ENCODE measurements at places on chromosomes 16 and 17. TPM values are rescaled to one million over a fixed set of nuclear protein-coding genes. Genes with fewer than 3 reads are reported as not detected.
A peak's percentile ranks its signal among the peaks of the same experiment; 100 is the strongest.

- peaks cover 20% of the 10 kb centered on the region for H3K4me1 ChIP-seq
- H3K27me3 ChIP-seq: no peaks in the 10 kb centered on the region
- peak; percentile 48 for DNase-seq
- peaks cover 39% of the 10 kb centered on the region for H3K36me3 ChIP-seq
- H3K4me3 ChIP-seq: peak overlapping the region; percentile 88
- peak overlapping the region; percentile 87 for H3K27ac ChIP-seq
Observed at GRCh38 chr16:66750279-66751052, 943 bp downstream of the DYNC1LI2 start.

- peak overlapping the region; percentile 28 for H3K27ac ChIP-seq
- H3K36me3 ChIP-seq: no peaks in the 10 kb centered on the region
- peaks cover 51% of the 10 kb centered on the region for H3K4me1 ChIP-seq
- no peaks in the 10 kb centered on the region for H3K27me3 ChIP-seq
Observed at GRCh38 chr16:17512636-17513220, 42.0 kb upstream of the XYLT1 start.

The ARHGAP44 gene
- 2.9 TPM for total RNA-seq

DNA sequence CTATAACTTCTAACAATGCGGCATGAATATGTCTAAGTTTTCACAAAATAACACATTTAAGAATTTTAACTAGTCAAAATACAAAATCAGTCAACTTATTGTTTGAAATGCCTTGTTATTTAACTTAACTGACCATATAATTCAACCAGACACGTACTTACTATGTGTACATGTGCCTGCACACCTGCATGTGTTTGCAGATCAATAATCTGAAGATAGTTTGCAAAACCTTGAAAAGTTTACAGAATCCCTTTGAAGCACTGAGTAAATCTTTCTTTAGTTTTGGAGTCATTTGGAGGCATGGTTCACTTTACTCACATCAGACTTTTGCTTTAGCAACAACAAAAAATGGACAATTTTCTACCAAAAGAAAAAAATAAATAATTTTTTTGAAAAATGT, 363.8 kb downstream of the PMP22 start:
- H3K27ac ChIP-seq: no peak overlapping the region
- no peaks in the 10 kb centered on the region for H3K36me3 ChIP-seq
- DNase-seq: no peak
- H3K27me3 ChIP-seq: no peaks in the 10 kb centered on the region
- H3K4me3 ChIP-seq: no peak overlapping the region
- peaks cover 17% of the 10 kb centered on the region for H3K4me1 ChIP-seq

The ATPAF2 gene
- total RNA-seq: 19.2 TPM

The SPATA22 gene
- total RNA-seq: 2.2 TPM

DNA sequence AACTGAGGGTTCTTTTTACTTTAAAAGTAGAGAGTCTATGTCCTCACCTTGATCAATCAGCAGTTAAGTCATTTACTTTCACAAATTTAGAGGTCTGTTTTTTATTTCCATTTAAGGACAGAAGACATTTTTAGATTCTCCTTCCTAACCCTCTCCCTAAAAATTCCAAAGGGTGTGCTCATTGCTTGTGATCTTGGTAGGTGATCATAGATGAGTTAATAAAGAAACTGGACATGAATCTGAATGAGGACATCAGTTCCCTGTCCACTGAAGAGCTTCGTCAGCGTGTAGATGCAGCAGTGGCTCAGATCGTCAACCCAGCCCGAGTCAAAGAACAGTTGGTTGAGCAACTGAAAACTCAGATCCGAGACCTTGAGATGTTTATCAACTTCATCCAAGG, 8.8 kb downstream of the RUNDC1 start:
- peak; percentile 41 for DNase-seq
- H3K27ac ChIP-seq: peak overlapping the region; percentile 80
- no peak overlapping the region for H3K4me3 ChIP-seq
- H3K4me1 ChIP-seq: peaks cover 31% of the 10 kb centered on the region
- H3K36me3 ChIP-seq: peaks cover 50% of the 10 kb centered on the region

The ATP2C2 gene
- not detected for total RNA-seq

The TMEM100 gene
- total RNA-seq: 0.36 TPM

GRCh38 chr16:67233596-67233995, 6.7 kb downstream of the TMEM208 start:
- peak; percentile 26 for DNase-seq
- peaks cover 85% of the 10 kb centered on the region for H3K36me3 ChIP-seq
- peaks cover 5% of the 10 kb centered on the region for H3K4me1 ChIP-seq
- no peak overlapping the region for H3K27ac ChIP-seq

The GPT2 gene
- 15.3 TPM for total RNA-seq

GRCh38 chr16:66028510-66029216, 337.8 kb upstream of the CDH5 start:
- no peaks in the 10 kb centered on the region for H3K36me3 ChIP-seq
- H3K4me1 ChIP-seq: peaks cover 15% of the 10 kb centered on the region

The YPEL3 gene
- 28.2 TPM for total RNA-seq

DNA sequence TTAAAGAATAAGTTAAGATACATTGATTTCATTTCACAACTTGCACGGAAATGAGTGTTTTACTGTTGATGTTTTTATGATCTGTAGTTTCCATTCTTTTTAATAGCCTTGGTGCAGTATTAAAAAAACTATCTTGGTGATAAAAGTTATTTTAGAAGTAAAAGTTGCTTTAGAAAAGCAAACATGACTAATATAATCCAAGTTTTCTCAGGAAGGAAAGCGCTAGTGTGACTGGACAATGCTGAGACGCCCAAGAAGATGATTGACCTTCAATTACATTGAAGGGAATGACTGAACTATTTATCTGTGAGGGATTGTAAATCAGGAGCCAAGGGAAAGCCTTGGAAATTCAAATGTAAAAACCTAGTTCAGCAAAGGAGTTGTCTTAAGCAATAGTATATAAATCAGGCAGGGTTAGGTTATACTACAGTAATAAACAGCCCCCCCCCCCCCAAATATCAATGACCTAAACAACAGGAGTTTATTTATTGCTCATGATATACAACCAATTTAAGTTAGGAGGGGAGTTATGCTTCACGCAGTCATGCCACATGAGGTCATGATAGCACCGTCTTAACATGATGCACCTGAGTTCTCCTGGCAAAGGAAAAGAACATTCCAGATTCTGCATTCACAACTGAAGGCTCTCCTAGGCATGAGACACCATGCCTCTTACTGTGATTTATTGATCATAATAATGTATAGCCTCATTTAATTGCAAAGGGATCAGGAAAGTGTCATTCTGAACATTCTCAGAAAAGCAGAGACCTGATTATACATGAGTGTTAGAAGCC, 443.8 kb downstream of the CDH13 start:
- no peaks in the 10 kb centered on the region for H3K36me3 ChIP-seq
- DNase-seq: no peak
- no peaks in the 10 kb centered on the region for H3K27me3 ChIP-seq
- peaks cover 13% of the 10 kb centered on the region for H3K4me1 ChIP-seq
- H3K4me3 ChIP-seq: no peak overlapping the region
- no peak overlapping the region for H3K27ac ChIP-seq

DNA sequence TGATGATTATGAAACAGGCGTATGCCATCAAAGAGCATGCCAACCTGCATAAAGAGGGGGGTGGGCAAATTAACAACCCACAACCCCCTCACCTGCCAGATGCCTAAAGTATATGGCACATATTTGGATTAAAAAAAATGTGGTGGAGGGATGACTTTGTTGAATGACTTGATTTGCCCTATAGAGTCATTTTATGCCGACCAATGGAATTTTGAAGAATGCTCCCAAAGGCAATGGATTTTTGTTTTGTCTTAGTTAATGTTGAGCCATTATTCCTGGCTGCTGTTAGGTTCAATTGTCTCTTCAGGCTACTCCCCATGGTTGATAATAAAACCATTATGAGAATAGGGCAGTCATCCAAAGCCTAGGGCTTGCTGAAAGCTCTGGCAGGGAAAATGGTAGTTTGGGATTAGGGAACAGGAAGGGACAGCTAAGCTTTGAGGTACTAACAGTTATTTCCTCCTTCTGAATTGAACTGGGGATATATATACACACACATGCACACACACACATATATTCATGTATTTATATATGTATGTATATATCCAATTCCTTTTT, 5.8 kb upstream of the CHCT1 start:
- no peaks in the 10 kb centered on the region for H3K36me3 ChIP-seq
- no peak overlapping the region for H3K27ac ChIP-seq
- no peaks in the 10 kb centered on the region for H3K4me1 ChIP-seq
- H3K4me3 ChIP-seq: no peak overlapping the region
- H3K27me3 ChIP-seq: no peaks in the 10 kb centered on the region

The BICDL2 gene
- 0.29 TPM for total RNA-seq

The KRT33B gene
- total RNA-seq: 1.1 TPM

- H3K27me3 ChIP-seq: no peaks in the 10 kb centered on the region
- no peaks in the 10 kb centered on the region for H3K36me3 ChIP-seq
- no peaks in the 10 kb centered on the region for H3K4me1 ChIP-seq
Observed at GRCh38 chr16:22971346-22971924, 157.5 kb downstream of the HS3ST2 start.

- no peak overlapping the region for H3K27ac ChIP-seq
- peak; percentile 61 for DNase-seq
- H3K4me1 ChIP-seq: peaks cover 9% of the 10 kb centered on the region
- H3K27me3 ChIP-seq: no peaks in the 10 kb centered on the region
Observed at GRCh38 chr16:2487903-2488531, 13.1 kb downstream of the TBC1D24 start.

DNA sequence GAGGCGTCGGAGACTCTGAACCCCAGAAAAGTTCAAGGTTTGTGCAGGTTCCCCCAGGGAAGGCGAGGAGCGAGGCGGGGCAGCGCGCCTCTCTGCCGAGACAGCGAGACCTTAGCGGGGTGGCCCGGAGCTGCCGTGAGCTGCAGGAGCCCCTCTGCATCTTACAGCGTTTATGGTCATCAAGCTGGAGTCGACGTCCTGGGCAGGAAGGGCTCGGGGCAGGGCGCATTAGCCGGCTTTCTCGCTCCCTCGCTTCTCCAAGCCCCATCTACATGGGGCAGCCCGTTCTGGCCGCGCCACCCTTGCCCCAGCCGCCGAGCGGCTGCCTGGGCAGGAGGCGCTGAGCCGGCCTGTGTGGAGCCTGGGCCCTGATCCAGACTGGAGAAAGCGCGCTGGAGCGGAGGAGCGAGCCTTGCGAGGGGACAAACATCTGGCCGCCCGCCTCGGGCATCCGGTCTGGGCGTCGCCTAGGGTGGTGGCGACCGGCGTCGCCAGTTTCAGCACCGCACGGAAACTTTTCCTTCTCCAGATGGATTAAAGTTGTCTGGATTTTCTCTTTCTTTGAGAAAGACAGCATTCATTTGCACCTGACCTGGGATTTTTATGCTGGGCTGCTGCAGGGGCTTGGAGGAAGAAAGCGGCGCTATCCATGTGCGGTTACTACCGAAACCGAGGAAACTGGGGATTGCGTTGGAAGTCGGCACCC, 750 bp downstream of the TMEM132E start:
- no peak overlapping the region for H3K4me3 ChIP-seq
- DNase-seq: peak; percentile 91
- no peaks in the 10 kb centered on the region for H3K4me1 ChIP-seq
- no peak overlapping the region for H3K27ac ChIP-seq

The NOTUM gene
- 0.72 TPM for total RNA-seq

GRCh38 chr17:42525221-42525620, 10.8 kb upstream of the NAGLU start:
- peak; percentile 95 for DNase-seq
- no peaks in the 10 kb centered on the region for H3K36me3 ChIP-seq
- peak overlapping the region; percentile 57 for H3K27ac ChIP-seq
- H3K4me3 ChIP-seq: no peak overlapping the region

- peaks cover 21% of the 10 kb centered on the region for H3K36me3 ChIP-seq
- peaks cover 58% of the 10 kb centered on the region for H3K4me1 ChIP-seq
- DNase-seq: no peak
Observed at GRCh38 chr17:2181897-2182448, 121.6 kb downstream of the SMG6 start.

- H3K36me3 ChIP-seq: no peaks in the 10 kb centered on the region
- peak; percentile 90 for DNase-seq
- H3K4me1 ChIP-seq: no peaks in the 10 kb centered on the region
- no peak within 1 kb of the TSS for H3K27ac ChIP-seq
- H3K27me3 ChIP-seq: peaks cover 54% of the 10 kb centered on the region
- H3K4me3 ChIP-seq: peak within 1 kb of the TSS; percentile 47
Observed at GRCh38 chr17:34579017-34579946, at the start of gene TMEM132E. TSS of gene TMEM132E (plus strand) at chr17:34579582. CDS start at chr17:34581077, 1,495 bp downstream.

The COA3 gene
- total RNA-seq: 47.4 TPM

The WRAP53 gene
- total RNA-seq: 3.5 TPM

All from osteoblast (primary cell).